ENCODE measurements at places on chromosomes 7 and 10.
A peak's percentile ranks its signal among the peaks of the same experiment; 100 is the strongest.

GRCh38 chr7:90582164-90582563 lies 14.0 kb upstream of the CDK14 start:
- DNase-seq, result no peak

- no peak for DNase-seq
These were observed 82.8 kb upstream of the C7orf33 start for GRCh38 chr7:148507787-148508186.

DNA sequence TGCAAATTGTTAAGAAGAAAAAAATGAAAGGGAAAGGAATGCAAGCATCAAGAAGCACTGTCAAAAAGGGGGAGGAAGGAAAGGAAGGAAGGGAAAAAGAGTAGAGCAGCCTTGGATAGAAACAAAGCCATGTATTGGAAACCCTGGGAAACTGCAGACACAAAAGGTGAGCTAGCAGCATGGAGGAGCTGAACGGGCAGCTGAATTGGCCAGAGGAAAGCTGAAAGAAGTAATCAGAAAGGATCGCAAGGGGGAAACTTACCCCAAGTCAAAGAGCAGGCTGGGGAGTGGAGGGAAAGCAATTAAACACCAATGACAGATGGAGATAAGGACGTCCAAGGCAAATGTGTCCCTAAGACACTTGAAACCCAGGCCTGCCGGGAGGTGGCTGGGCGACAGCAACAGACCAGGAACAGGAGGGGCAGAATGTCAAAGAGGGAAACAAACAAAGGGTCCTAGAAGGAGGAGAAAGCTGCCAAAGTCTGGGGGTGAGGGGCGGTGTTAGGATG lies 93.8 kb upstream of the SVIL start:
- DNase-seq, result no peak

DNA sequence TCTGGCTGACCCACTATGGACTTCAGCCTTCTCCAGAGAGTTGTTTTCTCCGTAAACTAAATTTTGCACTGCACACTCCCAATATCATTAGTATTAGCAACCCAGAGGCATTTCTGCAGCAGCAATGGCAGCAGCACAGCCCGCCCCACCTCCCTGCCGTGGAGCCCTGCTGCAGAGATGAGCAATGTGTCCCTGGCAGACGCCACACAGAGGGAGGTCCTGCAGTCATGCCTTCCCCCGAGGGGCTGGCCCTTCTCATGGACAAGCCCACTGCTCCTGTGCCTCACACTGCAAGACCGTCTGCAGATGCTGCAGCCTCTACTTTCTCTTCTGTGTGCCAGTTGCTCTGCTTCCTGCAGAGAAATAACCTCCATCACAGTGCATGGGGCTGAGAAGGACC lies 393.4 kb upstream of the MKI67 start:
- DNase-seq, result no peak

- peak; percentile 61 for DNase-seq
These were observed 61.7 kb downstream of the PWWP2B start for GRCh38 chr10:132458586-132459300.

GRCh38 chr10:74827045-74827441 lies 643 bp downstream of the KAT6B start:
- DNase-seq, result no peak

DNA sequence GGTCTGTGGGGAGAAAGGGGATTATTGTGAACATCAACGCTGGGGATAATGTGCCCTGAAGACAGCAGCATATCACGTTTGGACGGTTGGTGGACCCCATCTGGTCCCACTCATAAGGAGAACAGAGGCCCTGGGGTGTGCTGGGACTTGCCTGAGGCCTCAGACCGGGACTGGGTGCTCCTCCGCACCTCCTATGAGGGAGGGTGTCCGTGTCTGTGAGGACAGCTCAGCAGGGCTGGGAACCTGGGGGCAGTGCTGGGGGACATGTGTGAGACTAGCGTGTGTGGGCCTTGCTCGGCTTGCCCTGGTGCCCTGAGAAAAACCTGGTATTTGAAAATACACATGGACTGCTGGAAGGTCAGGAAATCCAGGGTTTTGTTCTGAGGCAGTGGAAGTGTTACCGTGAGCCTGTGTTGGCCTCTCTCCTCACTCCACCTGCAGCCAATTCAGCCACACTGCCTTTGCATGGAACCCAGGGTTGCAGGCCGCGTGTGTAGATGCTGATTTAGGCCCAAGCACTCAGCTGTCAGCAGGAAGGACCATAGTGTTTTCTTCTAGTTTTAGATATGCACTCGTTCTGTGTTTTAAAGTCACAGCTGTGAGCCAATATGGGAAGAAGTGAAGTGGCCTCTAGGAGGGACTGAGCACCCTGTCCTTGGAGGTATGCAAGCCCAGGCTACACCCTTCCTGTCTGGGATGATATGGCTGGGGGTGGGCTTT lies 13.4 kb upstream of the SH2D4B start:
- no peak for DNase-seq

GRCh38 chr10:28580825-28581224 lies 47.9 kb downstream of the WAC start:
- DNase-seq, result no peak

GRCh38 chr7:65946904-65947303 lies 35.1 kb downstream of the GUSB start:
- no peak for DNase-seq

DNA sequence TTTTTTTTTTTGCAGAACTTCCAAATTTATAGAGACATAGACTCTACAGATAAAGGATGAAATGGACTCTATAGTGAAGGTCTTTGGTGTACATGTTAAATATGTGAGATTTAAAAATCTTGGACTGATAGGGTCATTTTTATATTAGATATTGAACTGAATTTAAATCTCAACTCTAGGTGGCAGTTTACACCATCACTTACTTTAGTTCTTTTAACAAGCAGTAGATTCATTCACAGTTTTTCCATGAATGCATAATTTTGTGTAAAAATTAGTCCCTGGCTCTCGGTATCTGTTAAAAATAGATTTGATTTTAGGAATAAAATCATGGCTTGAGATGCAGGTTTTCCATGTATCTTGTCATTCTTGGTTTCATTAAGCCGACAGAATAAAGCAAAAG lies 31.1 kb upstream of the SNX13 start:
- DNase-seq, result no peak

DNA sequence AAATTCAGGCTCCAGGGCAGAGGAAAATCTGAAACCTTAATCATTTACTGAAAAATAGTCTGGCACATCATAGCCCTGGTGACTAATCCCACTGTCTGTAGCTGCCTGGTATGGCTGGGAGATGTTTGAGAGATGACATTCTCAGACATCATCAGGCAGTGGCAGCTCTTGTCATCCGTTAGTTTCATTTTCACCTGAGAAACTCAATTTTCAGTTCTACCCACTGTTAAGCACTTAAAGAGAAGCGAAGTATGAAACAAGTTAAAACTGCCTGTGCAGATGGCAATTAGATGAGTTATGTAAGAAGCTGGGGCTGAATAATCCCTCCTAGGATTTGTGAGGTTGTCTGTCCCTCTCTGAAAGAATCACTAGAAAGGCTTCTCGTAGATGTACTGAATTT lies 150.2 kb downstream of the NSUN6 start:
- no peak for DNase-seq

DNA sequence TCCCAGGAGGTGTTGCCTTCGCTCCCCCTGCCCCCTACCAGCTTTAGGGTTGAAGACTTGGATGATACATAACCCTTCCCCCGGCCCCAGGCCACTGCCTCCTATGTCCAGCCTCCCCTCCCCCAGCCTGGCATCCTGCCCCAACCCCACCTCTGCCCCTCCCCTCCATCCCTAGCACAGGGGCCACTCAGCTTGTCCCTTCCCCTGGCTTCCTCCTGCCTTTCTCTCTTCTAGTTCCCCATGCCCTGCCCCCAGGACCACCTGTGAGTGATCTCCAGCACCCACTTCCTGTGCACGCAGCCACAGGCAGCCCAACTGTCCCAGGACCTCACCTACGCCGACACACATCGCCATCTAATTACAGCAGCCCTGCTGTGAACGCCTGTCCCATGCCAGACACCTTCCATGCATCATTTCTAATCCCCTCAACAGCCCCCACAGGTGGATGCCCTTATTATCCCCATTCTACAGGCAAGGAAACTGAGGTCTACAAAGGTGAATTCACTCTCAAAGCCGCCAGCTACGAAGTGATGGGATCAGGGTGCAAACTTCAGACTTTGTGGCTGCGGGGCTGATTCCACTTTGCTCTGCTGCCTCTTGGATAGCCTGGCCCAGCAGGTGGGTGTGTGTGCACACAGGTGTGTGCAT lies 82.4 kb upstream of the CHST15 start:
- no peak for DNase-seq

DNA sequence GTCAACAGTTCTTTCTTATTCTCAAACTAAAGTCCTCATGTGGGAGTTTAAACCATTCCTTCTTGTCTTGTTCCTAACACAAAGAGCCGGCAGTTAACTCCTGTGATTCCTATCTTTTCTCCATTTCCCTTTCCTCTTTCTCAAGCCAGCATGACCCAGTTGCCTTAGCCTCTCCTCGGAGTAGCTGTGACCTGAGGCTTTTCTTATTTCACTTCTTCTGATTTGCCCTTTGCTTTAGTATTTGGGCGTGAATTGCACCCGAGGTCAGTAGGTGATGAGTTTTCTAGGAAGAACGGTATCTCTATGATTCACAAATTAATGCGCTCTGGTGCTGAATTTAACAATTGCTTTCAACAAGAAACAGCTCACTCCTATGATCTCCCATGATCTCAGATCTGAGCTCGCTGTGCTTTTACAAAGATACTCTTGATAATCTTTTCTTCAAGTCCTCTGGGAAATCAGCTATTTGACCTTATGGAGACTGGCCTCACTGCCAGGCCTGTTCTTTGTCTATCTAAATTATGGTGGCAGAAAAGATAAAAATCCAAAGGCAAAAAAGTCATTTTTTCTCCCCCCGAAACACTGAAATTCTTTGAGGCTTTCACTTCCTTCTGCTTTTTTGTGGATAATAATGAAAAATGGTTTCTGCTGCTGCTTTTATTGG lies 184.6 kb downstream of the JCAD start:
- DNase-seq, result no peak

Measured in activated CD4-positive, alpha-beta T cell treated with anti-CD3 and anti-CD28 coated beads for 4 hours (primary cell).